Right kidney (tissue), 9 donors: ENCODE measurements at places on chromosomes 2 and 18.

GRCh38 chr2:12742891-12743290, 26.2 kb downstream of the TRIB2 start:
- DNase-seq, result no peak

DNA sequence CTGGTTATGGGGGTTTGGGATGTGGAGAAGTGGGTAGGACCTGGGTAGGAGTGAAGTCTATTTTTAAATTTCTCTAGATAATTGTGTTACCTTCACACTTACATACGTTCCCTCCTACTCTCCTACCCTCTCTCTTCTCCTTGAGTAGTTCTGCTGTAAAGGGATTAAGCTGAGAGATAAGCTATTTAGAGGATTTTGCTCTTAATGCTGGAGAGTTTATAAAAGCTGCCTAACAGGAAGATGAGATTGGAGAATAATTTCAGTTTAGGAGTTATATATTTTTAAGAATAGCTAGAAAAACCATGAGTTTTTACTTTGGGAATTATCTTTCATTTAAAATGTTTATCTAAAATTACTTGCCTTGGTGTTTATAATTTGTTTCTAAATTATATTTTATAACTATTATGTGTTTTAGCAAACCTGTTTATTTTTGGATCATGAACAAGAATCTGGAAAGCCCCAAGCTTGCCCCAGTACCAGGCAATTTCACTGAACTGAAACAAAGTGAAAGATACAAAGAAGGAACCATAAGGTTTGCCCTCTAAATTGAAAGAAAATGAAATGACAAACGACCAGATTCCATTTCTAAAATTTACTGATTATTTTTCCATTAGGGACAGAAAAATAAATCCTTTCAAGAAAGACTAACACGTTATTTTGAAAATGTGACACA, 101.5 kb downstream of the ZNF532 start:
- no peak for DNase-seq

- DNase-seq, result no peak
Observed at GRCh38 chr2:195532628-195533271, 124.3 kb upstream of the SLC39A10 start.

DNA sequence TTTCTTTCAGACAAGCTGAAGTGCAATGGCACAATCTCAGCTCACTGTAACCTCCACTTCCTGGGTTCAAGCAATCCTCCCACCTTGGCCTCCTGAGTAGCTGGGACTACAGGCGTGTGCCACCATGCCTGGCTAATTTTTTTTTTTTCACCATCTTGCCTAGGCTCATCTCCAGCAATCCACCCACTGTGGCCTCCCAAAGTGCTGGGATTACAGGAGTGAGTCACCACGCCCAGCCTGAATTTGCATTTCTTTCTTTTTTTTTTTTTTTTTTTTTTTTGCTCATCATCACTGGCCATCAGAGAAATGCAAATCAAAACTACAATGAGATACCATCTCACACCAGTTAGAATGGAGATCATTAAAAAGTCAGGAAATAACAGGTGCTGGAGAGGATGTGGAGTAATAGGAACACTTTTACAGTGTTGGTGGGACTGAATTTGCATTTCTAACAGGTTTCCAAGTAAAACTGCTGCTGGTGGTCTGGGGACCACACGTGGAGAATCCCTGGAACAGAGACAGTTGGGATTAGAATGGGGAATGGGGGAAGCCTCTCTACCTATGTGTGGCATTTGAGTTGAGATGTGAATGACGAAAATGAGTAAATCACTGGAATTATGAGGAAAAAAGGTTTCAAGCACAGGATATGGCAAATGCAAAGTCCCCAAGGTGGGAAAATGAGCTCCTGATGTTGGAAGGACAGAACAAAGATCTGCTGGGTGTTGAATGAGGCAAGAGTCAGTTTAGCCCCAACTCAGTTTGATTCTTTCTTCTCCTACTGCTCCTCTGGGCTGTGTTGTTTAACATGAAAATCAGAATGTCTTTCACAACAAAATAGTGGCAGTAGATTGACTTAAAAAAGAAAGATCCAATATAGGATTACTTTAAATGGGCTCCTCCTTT, 88.8 kb upstream of the MAP4K4 start:
- DNase-seq, result no peak

- no peak for DNase-seq
Observed at GRCh38 chr18:55310044-55310676, 277.8 kb downstream of the TCF4 start.

GRCh38 chr2:157244691-157245090, 12.8 kb upstream of the GALNT5 start:
- no peak for DNase-seq

DNA sequence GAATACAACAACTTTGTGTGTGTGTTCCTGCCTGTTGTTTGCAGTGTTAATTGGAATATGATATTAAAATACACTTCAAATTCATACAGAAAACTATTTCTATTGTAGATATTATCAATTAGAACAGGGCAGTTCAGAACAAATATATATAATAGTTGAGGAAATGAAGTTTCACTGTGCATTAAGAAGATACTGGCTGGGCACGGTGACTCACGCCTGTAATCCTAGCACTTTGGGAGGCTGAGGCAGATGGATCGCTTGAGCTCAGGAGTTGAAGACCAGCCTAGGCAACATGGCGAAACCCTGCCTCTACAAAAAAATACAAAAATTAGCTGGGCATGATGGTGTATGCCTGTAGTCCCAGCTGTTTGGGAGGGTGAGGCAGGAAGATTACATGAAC, 79.3 kb downstream of the ASAP2 start:
- no peak for DNase-seq

DNA sequence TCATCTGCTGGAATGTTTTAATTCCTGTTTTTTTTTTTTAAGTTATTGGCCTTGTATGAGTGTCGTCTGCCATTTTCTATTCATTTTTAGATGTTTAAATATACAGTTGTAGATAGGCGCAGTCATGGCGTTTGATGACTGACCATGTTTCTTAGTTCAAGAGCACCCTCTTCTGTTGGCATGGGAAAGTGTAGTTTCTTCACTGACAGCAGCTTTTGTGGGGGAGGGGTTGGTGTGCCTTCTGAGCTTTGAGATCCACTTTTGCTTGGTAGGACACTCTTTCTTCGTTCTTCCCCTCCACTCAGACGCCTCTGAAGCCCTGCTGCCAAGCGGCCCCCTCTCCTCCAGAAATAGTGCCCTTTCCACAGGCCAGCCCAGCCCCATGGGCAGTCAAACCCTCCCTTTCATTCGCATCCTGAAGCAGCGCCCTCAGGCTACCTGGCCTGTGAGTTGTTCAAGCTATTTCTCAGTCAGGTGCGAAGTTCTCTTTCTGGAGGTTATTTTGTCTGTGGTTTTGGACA, 492.0 kb downstream of the TNS1 start:
- peak; percentile 79 for DNase-seq

DNA sequence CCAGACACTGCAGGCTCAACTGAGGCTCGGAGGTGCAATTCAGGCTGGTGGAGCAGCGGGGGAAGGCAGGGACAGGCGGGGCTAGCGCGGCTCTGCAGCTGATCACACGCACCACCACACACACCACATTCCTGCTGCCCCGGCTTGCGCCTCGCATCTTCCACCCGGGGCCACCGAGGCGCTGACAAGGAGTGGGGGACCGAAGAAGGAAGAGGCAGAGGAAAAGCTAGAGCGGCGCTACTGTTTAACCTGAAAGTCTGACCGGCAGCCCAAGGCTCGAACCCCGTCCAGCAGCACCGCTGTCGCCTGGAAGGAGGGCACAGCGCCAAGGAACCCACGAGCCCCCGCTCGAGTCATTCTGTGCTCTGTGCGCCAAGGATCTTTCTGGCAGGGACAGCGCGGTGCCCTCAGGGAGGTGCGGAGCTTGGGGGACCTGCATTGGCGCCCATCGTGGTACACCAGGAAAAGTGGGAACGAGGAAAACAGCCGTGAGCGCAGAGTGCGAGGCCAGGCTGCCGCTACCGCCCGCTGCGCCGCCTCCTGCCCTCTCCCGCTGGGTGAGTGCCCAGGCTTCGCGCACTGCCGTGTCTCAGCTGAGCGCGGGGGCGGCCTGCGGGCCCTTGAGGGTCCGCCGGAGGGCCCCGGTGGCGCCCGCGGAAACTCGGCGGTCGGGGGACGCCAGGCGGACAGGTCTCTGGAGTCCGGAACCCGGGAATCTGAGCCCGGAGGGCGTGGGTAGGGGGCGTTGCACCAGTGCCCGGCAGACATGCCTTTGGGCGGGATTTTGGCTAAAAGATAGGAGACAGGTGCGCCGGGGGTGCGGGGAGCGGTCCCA, 860 bp upstream of the KCNJ3 start:
- peak; percentile 74 for DNase-seq

DNA sequence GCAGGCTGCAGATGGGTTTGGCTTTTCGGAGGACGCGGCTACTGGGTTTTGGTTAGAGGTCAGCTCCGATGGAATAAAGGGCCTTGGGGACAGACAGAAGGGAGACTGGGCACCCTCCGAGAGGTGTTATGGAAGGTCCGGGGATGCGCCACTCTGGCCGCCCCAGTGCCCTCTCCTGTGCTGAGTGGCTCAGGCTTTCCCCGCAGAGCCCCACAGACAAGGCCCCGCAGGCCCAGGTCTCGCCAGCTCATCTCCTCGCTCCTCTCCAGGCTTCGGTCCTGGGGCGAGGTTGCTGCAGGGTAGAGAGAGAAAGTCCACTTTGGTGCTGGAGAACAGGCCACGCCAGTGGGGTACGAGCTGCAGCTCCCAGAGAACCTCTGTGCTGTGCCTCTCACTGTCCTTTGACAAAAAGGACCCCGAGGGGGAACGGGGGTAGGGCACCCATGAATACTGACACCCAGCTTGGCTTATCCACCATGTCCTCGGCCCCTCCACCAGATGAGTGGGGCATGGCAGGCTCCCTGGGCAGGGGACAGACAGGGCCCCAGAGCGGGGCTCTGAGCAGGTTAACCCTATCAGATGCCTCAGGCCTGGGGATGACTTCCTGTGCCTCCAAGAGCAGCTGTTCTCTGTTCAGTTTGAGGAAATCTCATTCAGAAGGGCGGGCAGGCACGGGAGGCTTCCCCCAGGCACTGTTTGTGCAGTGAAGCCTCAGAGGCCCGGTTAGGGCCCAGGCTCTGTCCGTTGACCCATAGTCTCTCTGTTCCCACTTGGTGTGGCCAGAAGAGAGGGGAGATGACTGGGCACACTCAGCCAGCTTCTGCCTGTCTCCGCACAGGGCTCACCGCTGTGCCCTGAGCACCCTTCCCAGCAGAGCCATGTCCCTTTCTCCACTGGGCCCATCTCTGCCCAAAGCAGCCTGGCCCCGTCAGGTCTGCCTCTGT, 15.7 kb upstream of the CNNM3 start:
- no peak for DNase-seq

- no peak for DNase-seq
Observed at GRCh38 chr2:167431949-167432348, 543.7 kb downstream of the XIRP2 start.

- peak; percentile 95 for DNase-seq
Observed at GRCh38 chr2:64453770-64454385, at the start of gene LGALSL. TSS of gene LGALSL (plus strand) at chr2:64454162. CDS start at chr2:64454546, 384 bp downstream.

DNA sequence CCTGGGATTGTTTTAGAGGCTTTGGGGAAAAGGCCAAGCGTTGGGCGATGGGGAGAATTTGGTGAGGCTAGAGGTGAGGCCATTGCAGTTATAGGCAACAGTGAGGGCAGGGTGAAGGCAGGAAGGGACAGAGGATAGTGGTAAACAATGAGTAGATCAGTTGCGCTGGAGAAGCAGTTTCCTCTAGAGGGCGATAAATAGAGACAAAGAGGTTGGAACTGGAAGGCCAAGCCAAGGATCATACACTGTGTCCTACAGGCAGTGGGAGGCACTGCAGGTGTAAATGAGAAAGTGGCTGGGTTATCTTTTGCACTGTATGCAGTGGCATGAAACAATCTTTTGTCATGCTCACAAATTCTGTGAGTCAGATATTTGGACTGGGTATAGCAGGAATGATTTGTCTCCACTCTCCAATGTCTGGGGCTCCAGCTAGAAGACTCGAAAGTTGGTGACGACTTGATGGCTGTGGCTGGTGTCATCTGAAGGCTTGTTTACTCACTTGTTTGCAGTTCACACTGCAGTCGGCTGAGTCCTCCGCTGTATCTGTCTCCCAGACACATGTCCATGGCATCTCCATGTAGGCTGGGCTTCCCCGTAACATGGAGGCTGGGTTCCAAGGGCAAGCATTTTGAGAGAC, 82.1 kb downstream of the TNP1 start:
- no peak for DNase-seq

DNA sequence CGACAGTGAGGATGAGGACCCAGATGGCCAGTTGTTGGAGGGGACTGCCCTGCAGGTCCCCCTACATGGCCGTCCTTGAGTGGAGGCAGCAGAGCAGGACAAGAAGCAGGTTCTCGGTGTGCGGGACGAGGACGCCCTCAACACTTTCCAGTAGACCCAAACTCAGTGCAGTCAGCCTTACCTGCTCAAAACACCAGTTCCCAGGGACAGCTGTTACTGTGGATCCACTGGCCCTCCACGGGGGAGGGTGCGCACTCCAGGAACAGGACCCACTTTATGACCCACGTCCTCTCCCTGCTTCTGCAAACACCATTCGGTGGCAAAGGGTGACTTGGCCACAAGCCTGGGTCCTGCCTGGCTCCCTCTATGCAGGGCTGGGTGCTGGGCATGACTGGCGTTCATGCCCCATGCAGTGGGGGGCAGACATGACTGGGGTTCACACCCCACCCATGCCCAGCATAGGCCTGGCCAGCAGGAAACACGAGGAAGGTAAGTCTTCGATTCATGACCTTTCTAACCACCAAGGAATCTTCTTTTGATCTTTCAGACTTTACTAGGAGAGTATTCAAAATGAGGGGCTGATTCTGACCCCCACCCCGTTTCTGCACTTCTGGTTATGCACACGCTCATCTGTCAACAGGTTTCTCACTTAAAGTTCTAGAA, 233.7 kb downstream of the HDAC4 start:
- no peak for DNase-seq

DNA sequence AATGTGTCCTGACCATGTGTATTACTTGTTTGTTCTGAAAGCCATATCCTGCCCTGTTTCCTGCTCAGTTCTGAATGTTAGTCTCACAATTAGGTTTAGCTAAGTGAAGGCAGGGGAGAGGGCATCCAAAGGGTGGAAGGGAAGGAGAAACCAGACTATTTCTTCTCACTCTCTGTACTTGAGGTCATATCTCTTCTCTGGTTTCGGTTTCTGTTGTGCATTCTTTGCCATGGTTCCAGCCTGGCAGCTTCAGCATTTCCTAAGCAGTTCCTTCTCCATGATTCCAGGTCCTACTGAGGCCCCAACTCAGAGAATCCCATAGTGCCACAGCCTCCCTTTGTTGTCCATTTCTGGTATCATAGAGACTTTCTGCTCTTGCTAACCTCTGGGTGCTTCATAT, 40.3 kb upstream of the HNMT start:
- DNase-seq, result no peak

- DNase-seq, result no peak
Observed at GRCh38 chr2:101710036-101710435, 12.5 kb downstream of the MAP4K4 start.
